ENCODE measurements at places on chromosomes 5 and 9. TPM values are rescaled to one million over a fixed set of nuclear protein-coding genes. Genes with fewer than 3 reads are reported as not detected.

The SLCO6A1 gene
- not detected for total RNA-seq

The TRIM7 gene
- total RNA-seq = 15.5 TPM

The TMEFF1 gene
- total RNA-seq = 8.1 TPM

The DMRT3 gene
- not detected for total RNA-seq

The DBH gene
- total RNA-seq = not detected

The EDIL3 gene
- 8.6 TPM for total RNA-seq

The CAMK2A gene
- total RNA-seq = not detected

The RAD1 gene
- 35.0 TPM for total RNA-seq

The EPB41L4A gene
- total RNA-seq = 18.3 TPM

The ZFP2 gene
- total RNA-seq = 0.26 TPM

The LCN1 gene
- total RNA-seq = not detected

The SHC3 gene
- total RNA-seq = 6.3 TPM

The MTX3 gene
- 6.4 TPM for total RNA-seq

The TTF1 gene
- total RNA-seq = 10.3 TPM

The PLAC8L1 gene
- not detected for total RNA-seq

The TNC gene
- 0.07 TPM for total RNA-seq

The OR13C3 gene
- not detected for total RNA-seq

The BTNL3 gene
- not detected for total RNA-seq

The AFAP1L1 gene
- total RNA-seq = 150 TPM

The ZSWIM6 gene
- total RNA-seq = 21.1 TPM

The PCDHGB3 gene
- 1.3 TPM for total RNA-seq

The ADGRD2 gene
- not detected for total RNA-seq

The ECSCR gene
- total RNA-seq = 513 TPM

The PRDM9 gene
- not detected for total RNA-seq

The PKD2L2 gene
- not detected for total RNA-seq

The CSNK1G3 gene
- total RNA-seq = 36.3 TPM

The KIF12 gene
- total RNA-seq = 0.53 TPM

The ACTBL2 gene
- total RNA-seq = not detected

The FOXD1 gene
- 1.1 TPM for total RNA-seq

The FOXD4 gene
- 0.13 TPM for total RNA-seq

The IRX1 gene
- not detected for total RNA-seq

The PRR16 gene
- not detected for total RNA-seq

The SPINK7 gene
- total RNA-seq = not detected

The SMIM33 gene
- not detected for total RNA-seq

The TMEM252 gene
- not detected for total RNA-seq

The NMUR2 gene
- total RNA-seq = not detected

The PCDHGC4 gene
- 0.40 TPM for total RNA-seq

The HTR4 gene
- not detected for total RNA-seq

The DOCK2 gene
- total RNA-seq = 0.20 TPM

The LCN2 gene
- not detected for total RNA-seq

The SYNPO gene
- total RNA-seq = 11.7 TPM

The PCDHB4 gene
- 0.04 TPM for total RNA-seq

The MYMK gene
- total RNA-seq = not detected

The MARCOL gene
- not detected for total RNA-seq

The ZNF883 gene
- total RNA-seq = 2.6 TPM

The MLANA gene
- total RNA-seq = not detected

The PARP8 gene
- 0.28 TPM for total RNA-seq

The LHX3 gene
- total RNA-seq = not detected

The CATSPER3 gene
- total RNA-seq = not detected

Data from pulmonary artery endothelial cell (primary cell).